CD4-positive, CD25-positive, alpha-beta regulatory T cell (primary cell): ENCODE measurements at places on chromosomes 5 and 9. TPM values are rescaled to one million over a fixed set of nuclear protein-coding genes. Genes with fewer than 3 reads are reported as not detected.

DNA sequence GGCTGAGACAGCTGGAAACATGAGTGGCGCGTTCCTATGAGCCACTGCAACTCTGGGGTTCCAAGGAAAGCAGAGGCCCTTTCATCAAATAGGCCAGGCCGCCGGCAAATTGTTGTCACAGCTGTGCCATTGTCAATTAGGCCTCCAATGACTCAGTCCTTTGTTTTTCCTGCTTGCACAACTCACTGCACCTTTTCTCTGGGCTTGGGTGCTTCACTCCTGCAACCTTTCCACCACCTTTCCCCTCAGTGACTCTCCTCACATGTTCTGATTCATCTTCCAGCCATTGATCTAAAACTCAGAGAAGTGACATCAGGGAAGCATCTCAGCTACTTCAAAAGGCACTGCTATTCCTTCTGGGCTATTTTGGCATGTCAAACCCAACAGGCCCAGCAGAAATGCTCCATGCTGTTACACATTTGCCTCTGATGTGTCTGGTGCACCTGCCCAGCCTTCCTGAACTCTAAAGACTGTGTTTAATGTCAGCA, 653.7 kb downstream of the NR2F1-AS1 start:
- no peak for DNase-seq
- no peaks in the 10 kb centered on the region for H3K36me3 ChIP-seq
- no peaks in the 10 kb centered on the region for H3K4me1 ChIP-seq
- H3K27ac ChIP-seq: no peak overlapping the region
- H3K4me3 ChIP-seq: no peak overlapping the region

GRCh38 chr5:119828541-119828940, 199.2 kb downstream of the FAM170A start:
- no peak for DNase-seq
- no peaks in the 10 kb centered on the region for H3K4me1 ChIP-seq
- H3K36me3 ChIP-seq: no peaks in the 10 kb centered on the region
- no peaks in the 10 kb centered on the region for H3K27me3 ChIP-seq

DNA sequence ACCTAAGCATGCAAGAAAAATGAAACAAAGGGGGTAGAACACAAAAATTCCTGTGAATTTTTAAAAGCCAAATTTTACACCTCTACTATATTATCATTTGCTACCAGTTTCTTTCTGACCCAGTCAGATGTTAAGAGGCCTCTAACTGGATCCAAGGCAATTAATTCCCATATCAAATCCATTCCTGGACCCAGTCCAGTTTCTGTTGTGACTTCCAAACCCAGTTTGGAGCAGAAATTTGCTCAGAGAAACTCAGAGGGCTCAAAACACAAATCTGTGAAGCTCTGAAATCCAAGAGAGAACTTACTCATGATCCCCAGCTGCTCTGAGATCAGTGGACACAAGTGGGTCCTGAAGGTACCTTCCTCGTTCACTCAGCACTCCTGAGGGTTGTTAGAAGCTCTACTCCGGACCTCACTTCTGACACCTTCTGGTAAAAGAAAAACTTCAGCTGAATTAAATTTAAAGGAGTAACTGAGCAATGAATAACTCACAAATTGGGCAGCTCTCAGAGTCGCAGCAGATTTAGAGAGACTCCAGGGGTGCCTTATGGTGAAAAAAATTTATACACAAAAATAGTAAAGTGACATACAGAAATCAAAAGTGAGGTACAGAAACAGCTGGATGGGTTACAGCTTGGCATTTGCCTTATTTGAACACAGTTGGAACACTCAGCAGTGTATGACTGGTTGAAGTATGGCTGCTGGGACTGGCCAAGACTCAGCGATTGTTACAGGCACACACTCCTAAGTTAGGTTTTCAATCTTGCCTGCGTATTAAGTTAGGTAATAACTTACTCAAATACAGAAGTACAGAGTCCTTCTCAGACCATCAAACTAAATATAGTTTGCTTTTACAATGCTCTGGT, 32.4 kb downstream of the INSL4 start:
- H3K4me1 ChIP-seq: no peaks in the 10 kb centered on the region
- DNase-seq: no peak
- no peaks in the 10 kb centered on the region for H3K27me3 ChIP-seq
- no peak overlapping the region for H3K4me3 ChIP-seq
- H3K36me3 ChIP-seq: no peaks in the 10 kb centered on the region
- no peak overlapping the region for H3K27ac ChIP-seq

GRCh38 chr5:172715421-172715780, 55.6 kb downstream of the DUSP1 start:
- no peaks in the 10 kb centered on the region for H3K36me3 ChIP-seq
- peaks cover 3% of the 10 kb centered on the region for H3K27me3 ChIP-seq
- H3K4me1 ChIP-seq: peaks cover 5% of the 10 kb centered on the region
- no peak overlapping the region for H3K4me3 ChIP-seq

DNA sequence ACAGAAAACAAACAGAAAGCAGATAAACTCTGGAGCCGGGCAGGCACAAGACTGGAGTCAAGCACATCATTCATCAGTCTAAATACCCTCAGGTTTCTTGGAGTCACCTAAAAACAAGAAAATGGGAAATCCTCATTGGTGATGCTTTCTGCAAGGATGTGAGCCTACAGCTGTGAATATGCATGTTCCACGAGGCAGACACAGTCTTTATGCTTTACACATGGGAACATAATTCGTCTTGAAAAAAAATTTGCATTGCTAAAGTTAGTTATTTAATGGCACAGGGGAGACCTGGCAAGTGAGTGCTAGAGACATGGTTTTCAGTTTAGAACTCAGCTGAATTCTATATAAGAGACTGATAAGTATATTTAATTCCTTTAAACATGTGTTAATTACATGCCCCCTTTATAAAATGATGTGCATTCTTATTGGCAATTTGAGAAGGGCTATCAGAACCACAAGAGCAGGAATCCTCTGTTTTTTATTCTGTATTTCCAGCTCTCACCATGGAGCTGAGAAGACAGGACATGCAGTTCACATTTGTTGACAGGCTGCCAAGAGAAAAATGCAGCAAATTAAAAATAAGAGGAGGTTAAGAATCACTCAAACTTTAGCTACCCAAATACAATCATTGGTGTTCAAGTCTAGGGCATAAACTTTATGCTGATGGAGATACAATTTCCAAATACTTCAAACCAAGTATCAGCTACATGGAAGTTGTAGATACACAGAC, 438.0 kb upstream of the MPDZ start:
- no peak for DNase-seq
- no peaks in the 10 kb centered on the region for H3K27me3 ChIP-seq
- no peak overlapping the region for H3K4me3 ChIP-seq

DNA sequence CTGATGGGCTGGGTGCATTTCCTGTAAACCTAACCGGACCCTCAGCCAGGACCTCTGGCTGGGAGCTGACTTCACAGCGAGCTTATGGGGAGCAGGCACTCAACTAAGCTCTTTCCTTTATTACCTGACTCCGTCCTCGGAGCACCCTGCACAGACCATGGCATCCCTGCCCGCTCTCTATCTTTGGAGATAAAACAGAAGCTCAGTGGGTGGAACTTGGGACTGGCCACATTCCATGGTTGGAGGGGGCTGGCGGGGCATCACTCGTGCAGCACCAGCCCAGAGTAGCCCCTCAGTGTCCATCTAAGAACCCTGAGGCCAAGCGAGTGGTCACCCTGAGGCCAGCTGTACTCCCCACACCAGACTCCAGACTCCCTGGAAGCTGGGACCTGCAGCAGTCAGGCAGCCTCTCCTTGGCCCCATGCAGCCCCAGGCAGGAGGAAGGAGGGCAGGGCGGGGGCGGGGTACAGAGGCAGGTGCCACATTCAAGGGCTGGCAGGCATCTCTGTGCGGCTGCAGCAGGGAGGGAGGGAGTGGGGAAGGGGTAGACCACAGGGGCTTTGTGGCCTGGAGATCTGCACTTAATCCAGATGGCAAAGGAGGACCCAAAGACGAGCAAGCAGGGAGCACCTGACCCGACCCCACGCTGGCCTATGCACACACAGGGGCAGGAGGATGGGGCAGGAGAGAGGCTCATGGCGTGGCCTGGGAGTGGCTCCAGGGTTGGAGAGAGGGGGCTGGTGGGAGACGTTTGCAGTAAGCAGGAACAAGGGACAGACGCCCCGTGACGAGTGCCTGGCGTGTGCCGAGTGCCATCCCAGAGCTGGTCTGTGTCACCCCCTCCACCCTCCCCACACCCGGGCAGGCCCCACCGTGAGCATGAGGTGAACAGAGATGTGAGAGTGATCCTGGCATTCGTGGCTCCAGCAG, 26.1 kb downstream of the GLT6D1 start:
- DNase-seq: no peak
- H3K4me3 ChIP-seq: no peak overlapping the region
- H3K27me3 ChIP-seq: no peaks in the 10 kb centered on the region
- H3K36me3 ChIP-seq: no peaks in the 10 kb centered on the region
- H3K27ac ChIP-seq: no peak overlapping the region

DNA sequence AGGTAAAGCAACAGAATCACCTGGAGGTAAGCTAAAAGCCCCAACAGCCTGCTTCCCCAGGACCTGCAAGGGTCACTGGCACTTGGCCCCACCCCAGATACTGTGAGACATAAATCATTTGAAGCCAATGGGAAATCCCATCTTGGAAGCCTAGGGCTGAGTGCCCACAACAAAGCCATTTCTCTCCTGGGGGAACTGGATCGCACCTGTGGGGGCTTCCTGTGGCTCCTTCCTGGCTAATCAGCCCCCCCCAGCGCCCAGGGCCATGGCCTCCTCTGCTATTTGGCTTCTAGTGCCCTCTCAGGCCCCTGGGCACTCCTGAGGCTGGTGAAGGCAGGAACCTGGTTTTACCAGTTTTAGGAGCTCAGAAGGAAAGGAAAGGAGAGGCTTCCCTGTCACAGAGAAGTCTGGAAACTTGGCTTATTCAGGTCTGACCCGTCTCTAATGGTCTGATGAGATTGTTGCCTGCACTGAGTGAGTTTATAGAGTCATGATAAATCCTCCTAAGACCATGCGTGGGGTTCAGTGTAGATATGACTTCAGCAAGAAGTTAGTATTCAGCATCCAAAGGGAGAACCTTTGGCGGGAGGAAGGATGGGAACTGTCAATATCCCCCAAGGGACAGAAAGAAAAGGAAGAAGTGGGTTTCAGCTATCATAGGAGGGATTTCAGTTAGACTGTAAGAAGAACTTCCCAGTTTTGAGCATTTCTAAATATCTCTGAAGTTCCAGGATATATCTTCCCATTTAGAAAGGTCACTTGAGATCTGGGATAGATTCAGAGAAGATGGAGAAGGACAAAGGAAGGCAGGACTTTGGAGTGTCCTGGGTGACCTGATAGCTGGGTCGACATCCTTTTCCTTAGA, 1.2 kb downstream of the KCNMB1 start:
- H3K36me3 ChIP-seq: no peaks in the 10 kb centered on the region
- H3K27me3 ChIP-seq: no peaks in the 10 kb centered on the region
- H3K4me1 ChIP-seq: peaks cover 7% of the 10 kb centered on the region
- no peak overlapping the region for H3K27ac ChIP-seq

DNA sequence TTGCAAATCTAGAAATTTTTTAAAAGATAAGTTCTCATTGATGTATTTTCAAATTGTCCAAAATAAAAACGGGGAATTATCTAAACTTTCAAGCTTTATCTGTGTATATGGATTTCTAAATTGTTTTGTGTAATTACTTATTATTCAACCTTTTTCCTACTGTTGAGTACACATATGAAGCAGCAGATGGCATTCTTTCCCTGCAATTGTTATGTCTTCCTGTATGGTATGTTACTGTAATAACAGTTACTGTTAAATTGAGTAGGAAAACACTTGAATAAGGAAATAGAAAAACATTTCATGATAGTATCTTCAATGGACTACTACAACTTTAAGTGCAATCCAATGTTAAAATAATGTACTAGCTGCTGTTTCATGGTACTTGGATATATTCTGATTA, 124.8 kb downstream of the RANBP17 start:
- no peak overlapping the region for H3K27ac ChIP-seq
- H3K36me3 ChIP-seq: no peaks in the 10 kb centered on the region
- H3K4me1 ChIP-seq: no peaks in the 10 kb centered on the region
- H3K4me3 ChIP-seq: no peak overlapping the region

DNA sequence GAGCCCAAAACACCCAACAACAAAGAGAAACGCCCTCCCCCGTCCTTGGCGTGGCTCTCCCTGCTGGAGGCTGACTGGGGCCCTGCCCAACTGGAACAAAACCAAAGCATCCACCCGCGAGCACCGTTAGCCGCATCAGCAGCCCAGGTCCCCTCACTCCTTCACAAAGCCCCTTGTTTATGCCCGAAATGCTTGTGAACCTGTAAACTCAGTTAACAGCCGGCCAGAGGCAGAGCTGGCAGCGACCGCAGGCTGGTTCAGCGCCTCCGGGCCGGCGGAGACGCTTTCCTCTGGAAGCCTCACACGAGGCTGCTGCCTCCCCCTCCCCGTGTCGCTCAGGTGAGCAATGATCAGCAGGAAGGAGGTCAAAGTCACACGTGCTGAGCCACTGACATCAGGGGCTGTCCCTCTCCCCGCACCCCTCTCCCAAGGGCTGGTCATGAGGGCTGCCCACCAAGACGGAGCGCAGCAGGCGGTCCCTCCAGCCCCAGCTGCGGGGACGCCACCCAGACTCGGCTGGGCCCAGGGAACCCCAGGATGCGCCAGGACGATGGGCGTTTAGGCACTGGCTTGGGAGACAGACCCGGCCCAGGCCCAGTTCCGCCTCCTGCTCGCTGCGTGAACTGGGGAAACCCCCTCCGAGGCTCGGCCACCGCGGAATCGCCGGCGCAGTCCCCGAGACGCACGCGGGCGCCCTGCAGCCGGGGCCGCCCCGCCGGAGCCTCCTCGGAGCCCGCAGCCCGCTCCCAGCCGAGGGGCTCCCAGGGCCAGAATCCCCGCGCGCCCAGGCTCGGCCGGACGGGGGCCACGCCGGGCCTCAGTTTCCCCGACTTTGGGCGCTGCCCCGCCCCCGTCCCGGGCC, 563 bp downstream of the SNAPC4 start:
- no peaks in the 10 kb centered on the region for H3K27me3 ChIP-seq
- H3K36me3 ChIP-seq: peaks cover 29% of the 10 kb centered on the region

DNA sequence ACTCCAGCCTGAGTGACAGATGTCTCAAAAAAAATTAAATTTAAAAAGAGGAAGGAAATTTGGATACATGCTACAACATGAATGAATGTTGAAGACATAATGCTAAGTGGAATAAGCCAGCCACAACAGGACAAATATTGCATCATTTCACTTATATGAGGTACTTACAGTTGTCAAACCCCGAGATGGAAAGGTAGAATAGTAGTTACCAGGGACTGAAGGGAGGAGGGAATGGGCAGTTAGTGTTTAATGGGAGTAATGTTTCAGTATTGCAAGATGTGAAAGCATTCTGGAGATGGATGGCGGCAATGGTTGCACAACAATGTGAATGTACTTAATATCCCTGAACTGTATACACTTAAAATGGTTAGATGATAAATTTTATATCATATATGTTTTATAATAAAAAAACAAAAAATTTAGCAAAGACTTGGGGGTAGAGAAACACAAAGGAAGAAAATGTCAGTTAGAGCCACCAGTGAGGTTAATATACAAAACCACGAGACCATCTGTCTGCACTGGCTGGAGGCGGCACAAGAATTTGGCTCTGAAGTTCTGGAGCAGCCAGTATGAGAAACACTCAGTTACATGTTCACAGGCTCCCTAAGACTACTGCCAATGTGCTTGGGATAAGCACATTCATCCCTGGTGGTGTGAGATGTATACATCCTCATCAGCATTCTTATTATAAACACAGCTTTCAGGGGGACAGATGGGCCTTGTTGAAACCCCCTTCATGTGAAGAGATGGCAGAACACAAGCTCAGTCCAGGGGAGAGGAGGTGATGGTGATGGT, 37.0 kb upstream of the RPS23 start:
- H3K27me3 ChIP-seq: no peaks in the 10 kb centered on the region
- no peak overlapping the region for H3K27ac ChIP-seq
- no peak for DNase-seq
- H3K4me3 ChIP-seq: no peak overlapping the region

Gene CDC20B
- not detected for total RNA-seq

Gene SLC34A1
- total RNA-seq: 0.20 TPM

Gene KIF4B
- total RNA-seq: not detected

Gene ZFP2
- total RNA-seq: 0.30 TPM

Gene KCNT1
- total RNA-seq: not detected
